ENCODE measurements at places on chromosomes 11 and 22. TPM values are rescaled to one million over a fixed set of nuclear protein-coding genes. Genes with fewer than 3 reads are reported as not detected.
A peak's percentile ranks its signal among the peaks of the same experiment; 100 is the strongest.

The OR10V1 gene
- not detected for total RNA-seq

The ANKK1 gene
- 0.23 TPM for total RNA-seq

The MIAT gene
- 1.4 TPM for total RNA-seq

The UPK2 gene
- total RNA-seq, result not detected

GRCh38 chr22:50105208-50106100, 15.6 kb downstream of the MOV10L1 start:
- DNase-seq, result peak; percentile 43

The TSKU gene
- total RNA-seq, result 64.0 TPM

DNA sequence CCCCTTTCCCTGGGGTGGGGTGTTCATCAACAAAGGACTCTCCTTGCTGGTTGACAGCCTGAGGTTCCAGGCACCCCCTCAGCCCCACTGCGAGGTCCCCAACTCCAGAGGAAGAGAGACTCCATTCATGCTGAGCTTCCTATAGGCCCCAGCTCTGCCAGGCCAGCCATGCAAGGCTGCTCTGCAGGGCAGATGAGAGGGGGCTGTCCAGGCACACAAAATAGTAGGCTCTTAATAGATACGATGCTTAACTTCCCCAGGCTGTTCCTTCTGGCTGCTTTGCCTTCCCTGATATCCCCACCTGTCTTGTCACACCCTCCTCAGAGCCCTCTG, 45.0 kb upstream of the CRYBB3 start:
- no peak for DNase-seq

The SLC15A3 gene
- 29.3 TPM for total RNA-seq

The GAS2 gene
- total RNA-seq, result 1.5 TPM

The ADM gene
- 36.5 TPM for total RNA-seq

DNA sequence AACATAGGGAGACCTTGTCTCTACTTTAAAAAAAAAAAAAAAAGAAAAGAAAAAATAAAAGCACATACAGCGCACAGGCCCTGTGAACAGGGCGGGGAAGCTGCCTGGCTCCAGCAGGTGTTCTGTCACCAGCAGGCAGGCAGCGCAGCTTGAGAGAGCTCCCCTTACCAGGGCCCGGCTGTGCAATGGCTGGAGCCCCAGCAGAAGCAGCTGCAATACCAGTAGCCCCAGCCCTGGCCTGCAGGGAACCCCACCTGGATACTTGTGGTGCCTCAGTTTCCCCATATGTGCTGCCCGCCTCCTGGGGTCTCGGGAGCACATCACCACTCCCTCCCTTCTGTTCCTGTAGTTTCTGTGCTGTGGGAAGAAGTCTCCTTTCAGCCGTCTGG, 12.3 kb downstream of the TSPAN32 start:
- DNase-seq, result peak; percentile 74

- DNase-seq, result no peak
Measured at GRCh38 chr11:131809203-131809918, 438.9 kb downstream of the NTM start.

GRCh38 chr22:20982563-20982882, 426 bp downstream of the LZTR1 start:
- no peak for DNase-seq

GRCh38 chr11:128089962-128090361, 497.4 kb downstream of the ETS1 start:
- no peak for DNase-seq

The IL18 gene
- total RNA-seq, result 11.3 TPM

DNA sequence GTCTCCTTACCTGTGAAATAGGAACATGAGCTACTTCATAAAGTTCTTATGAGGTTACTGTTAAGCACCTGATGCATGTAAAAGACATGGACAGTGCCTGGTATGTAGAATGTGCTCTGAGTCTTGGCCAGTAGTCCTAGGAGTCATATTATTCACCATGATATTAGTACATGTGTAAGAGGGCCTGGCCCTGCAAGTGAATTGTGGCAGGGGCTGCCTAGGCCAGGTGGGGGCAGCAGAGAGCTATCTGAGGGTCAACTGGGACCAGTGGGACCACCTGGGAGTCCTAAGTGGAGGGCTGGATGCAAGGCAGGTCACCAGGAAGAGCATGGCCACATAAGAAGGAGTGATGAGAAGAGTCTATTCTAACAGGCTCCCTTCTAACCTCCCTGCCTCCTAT, 529.5 kb downstream of the SOX6 start:
- no peak for DNase-seq

- peak; percentile 26 for DNase-seq
Measured at GRCh38 chr11:2997406-2997805, 5.3 kb upstream of the NAP1L4 start.

The CEND1 gene
- total RNA-seq, result not detected

The TPBGL gene
- 0.46 TPM for total RNA-seq

All from posterior vena cava (tissue), 2 donors.